GM12878 (cell line): ENCODE measurements at places on chromosomes 12 and 14.
A peak's percentile ranks its signal among the peaks of the same experiment; 100 is the strongest.

- no peak for DNase-seq
Measured at GRCh38 chr14:41993687-41994086, 387.0 kb downstream of the LRFN5 start.

GRCh38 chr14:22510527-22511110 is 78.4 kb downstream of the DAD1 start:
- DNase-seq, result no peak

DNA sequence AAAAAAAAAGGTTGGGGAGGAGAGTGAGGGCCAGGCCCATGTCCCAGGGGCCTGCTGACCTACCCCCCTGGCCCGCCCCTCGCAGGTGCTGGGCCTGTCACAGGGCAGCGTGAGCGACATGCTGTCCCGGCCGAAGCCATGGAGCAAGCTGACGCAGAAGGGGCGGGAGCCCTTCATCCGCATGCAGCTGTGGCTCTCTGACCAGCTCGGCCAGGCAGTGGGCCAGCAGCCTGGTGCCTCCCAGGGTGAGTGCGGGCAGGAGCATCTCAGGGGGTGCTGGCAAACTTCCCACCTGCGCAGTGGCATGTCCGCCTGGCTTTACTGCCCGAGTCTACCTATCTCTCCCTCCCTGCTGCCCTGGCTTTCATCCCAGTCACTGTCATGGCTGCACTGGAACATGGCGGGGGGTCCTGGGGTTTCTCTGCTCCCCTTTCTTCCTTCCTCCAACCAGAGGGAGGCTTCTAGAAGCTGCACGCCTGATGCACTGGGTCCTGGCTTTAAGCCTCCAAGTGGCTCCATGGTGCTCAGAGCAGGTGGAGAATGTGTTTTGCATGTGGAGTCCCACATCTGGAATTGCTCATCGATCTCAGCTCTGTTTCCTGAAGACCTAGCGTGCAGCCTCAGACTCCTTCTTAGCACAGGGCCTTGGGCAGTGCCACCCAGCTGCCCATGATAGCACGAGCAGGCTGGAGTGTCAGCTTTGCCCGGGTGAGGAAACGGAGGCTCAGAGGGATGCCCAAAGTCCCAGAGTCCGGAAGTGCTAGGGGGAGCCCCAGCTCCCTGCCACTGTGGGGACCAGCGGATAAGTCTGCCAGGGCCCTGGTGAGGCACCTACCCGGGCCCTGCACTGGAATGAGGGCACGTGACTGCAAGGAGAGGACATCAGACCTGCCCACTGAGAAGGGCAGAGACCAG is 46.3 kb downstream of the PHETA1 start:
- no peak for DNase-seq

DNA sequence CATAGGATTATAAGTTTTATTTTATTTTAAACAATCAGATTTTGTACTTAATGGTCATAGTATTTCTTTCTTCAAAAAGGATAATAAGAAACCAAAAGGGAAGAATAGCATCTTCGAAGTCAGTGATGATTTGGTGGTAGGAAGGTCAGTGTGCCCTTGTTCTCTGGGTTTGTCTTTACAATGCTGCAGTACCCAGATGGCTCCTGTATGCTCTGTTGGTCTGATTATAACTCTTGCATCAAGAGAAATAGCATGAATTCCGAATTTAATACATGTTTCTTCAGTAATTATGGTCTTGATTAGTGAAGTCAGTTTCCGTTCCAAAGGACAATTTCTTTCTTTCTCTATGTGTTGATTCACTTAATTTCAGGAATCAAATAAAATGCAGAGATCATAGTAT is 180.2 kb downstream of the TMTC2 start:
- no peak for DNase-seq

DNA sequence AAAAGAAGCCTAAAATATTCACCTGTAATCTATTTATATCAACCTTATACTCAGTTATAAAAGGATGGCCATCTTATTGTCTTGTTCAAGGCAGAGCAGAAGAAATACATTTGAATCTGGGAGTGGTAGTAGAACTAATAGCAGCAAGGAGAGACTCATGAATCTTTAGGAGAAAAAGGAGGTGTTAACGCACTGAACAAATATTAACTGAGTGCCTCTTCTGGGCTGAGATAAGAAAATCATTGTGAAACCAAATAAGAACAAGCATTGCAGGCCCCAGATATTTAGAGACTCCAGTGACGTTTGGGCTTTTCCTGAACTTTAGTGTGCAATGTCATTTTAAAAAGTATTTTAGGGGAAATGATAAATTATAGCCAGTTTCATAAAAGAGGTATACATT is 790.6 kb downstream of the DIO2 start:
- no peak for DNase-seq

- no peak for DNase-seq
Measured at GRCh38 chr14:72404998-72405397, 472.8 kb downstream of the RGS6 start.

GRCh38 chr14:64695071-64695470 is 9.2 kb upstream of the PLEKHG3 start:
- no peak for DNase-seq

- DNase-seq, result no peak
Measured at GRCh38 chr12:52836042-52836466, 1.9 kb upstream of the KRT79 start.

GRCh38 chr14:69087061-69087461 is 65.9 kb downstream of the DCAF5 start:
- no peak for DNase-seq

GRCh38 chr14:25136811-25137210 is 86.9 kb upstream of the STXBP6 start:
- no peak for DNase-seq

GRCh38 chr12:85559536-85559935 is 276.7 kb downstream of the RASSF9 start:
- no peak for DNase-seq

GRCh38 chr12:41917181-41917580 is 227.5 kb downstream of the GXYLT1 start:
- no peak for DNase-seq

GRCh38 chr14:23910101-23910875 is 43.3 kb upstream of the DHRS4 start:
- no peak for DNase-seq

GRCh38 chr12:18720690-18721089 is 17.1 kb downstream of the PLCZ1 start:
- no peak for DNase-seq

DNA sequence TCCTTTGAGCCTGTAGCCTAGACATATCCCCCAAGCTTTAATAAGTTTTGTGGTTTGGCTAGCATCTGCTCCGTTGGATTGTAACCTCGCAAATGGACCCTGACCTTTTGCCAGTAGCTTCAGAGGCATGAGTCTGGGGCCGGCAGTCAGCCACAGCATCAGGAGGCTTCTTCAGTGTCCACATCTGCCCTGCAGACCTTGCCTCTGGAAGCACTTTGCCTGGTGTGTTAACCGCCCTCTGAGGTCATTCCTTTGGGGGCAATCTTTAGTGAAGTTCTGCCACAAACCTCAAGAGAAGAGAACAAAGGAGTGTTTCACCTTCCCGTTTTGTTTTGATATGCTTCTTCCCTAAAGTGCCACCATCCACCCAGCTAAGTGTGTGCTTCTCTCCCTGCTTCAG is 71.4 kb downstream of the GNS start:
- no peak for DNase-seq

- no peak for DNase-seq
Measured at GRCh38 chr14:102050625-102051024, 36.2 kb downstream of the HSP90AA1 start.

GRCh38 chr14:68886109-68886434 is 93.0 kb downstream of the ACTN1 start:
- DNase-seq, result no peak

DNA sequence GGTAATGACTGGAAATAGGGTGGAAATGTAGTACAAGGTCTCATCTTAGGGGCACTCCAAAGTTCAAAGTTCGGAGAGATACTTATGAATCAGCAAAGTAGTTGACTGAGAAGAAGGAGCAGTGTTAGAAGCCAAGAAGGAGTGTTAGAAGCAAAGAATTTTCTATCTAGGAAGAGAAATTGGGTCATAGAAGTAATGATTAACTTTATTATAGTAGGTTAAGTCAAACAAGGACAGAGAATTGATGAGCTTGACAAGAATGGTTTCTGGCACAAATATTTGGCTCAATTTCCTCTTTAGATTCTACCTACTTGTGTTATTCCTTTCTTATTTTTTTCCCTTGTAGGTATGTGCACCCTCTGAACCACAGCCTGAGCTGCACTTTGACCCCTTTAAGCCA is 810.5 kb upstream of the LRFN5 start:
- no peak for DNase-seq

GRCh38 chr12:109294286-109294796 is 14.7 kb downstream of the FOXN4 start:
- no peak for DNase-seq

DNA sequence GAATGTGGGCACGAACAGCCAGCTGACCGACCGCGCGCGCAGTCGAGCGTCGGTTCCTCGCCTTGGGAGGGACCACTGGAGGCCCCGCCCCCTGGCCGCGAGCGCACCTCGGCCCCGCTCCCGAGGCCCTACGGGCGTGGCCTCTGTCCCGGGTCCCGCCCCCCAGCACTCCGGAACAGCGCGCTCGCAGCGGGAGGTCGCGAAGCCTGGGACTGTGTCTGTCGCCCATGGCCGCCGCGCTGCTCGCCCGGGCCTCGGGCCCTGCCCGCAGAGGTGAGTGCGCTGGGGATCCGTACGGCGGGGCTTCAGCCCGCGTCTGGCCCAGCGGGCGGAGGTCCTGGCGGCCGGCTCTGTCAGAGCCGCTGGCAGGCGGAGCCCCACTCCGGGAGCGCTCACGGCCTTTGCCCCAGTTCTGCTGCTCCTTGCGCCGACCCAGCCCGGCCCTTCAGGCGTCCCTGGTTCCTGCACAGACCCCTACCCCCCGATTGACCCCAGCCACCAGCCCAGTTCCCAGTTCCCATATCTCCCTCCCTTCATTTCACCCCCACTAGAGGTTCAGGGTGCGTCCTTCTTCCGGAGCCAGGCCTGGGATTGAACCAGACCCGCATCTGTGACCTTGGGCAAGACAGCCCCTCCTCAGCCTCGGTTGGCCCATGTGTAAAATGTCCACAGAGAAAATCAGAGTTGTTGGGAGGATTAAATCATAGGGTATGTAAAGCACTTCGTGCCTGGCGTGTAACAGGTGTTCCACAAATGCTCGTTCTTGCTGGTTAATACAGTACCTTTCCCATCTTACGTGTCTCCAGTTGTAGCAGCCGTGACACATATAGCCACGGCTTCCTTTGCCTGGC is at the start of gene ACADS:
ACADS (plus strand) TSS at position 168 of the 851 bp plus-strand sequence; CDS start at position 228, 60 bp downstream.
- peak; percentile 40 for DNase-seq

GRCh38 chr14:69797573-69798338 is 715 bp upstream of the SLC10A1 start:
- no peak for DNase-seq

GRCh38 chr12:5391653-5392052 is 40.3 kb upstream of the NTF3 start:
- DNase-seq, result no peak

GRCh38 chr12:66203820-66204219 is 14.8 kb downstream of the IRAK3 start:
- DNase-seq, result no peak

DNA sequence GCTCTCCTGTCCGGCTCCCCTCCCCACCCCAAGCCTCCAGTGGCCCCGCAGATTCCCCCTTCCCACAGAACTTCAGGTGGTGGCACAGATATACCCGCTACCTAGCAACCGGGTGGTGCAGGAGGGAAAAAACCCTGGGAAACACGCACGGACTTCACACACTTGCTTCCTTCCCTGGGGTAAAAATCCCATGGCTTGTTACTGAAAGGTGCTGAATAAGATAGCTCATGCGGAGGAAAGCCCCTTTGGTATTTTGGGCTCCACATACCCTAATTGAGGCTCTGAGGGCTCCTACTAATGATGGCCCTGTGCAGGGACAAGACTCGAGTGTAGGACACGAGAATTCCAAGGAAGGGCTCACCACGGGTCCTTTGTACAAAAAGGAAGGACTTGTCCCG is 869 bp upstream of the RIMBP2 start:
- peak; percentile 40 for DNase-seq

DNA sequence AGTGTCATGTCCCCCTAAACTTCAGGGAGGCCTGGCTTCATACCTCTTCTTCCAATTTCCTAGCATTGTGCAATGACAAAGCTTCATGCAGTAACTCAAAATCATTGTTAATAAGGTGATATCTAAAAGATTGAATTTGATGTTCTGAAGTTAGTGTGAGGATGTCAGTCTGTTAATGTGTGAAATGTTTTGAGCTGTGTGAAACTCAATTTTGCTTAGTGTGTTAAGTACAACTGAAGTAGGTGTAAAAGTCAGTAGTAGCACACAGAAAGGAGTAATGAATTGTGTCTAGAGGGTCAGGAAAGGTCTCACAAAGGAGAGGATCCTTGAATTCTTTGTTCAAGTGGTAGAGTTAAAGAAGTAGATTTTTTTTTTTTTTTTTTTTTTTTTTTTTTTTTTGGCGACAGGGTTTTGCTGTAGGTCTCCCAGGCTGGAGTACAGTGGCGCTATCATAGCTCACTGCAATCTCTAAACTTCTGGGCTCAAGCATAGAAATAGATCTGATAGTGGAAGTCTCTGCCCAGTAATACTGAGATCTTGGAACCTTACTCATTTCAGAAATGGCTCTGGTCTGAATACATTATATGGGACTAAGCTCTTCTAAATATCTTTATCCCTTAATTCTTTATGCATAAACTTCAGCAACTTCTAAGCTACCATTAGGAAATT is 63.9 kb downstream of the FUT8 start:
- peak; percentile 51 for DNase-seq

DNA sequence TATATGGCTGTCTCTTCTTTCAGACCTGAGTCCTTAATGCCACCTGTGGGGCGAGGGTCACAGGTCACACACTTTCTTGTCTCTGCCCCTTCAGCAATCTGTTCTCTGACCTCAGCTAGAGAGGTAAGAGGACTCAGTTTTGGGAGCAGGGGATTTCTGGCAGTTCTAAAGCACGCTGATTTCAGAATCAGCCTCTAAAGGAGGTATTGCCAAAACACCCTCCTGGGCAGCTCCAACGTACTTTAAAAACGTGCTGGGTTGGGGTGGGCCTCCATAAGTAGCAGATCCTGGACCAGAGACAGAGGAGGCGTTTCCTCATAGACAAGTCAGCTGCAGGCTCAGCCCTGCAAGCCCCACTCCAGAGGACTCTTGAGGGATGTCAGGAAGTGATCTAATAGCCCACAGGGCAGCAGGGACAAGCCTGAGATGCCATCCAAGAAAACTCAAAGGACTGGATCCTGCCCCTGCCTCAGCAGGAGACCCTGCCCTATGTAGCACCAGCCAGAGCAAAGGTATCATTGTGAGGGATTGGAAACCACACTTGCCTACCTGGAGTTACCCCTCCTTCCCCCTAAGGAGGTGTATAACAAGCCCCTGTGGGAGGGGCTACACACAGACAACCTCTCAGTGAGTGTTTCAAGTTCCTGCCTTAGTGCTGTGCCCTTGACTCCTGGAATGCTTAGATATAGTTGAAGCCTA is 8.5 kb downstream of the CTDSP2 start:
- DNase-seq, result no peak
